ENCODE measurements at places on chromosomes 4 and X.

DNA sequence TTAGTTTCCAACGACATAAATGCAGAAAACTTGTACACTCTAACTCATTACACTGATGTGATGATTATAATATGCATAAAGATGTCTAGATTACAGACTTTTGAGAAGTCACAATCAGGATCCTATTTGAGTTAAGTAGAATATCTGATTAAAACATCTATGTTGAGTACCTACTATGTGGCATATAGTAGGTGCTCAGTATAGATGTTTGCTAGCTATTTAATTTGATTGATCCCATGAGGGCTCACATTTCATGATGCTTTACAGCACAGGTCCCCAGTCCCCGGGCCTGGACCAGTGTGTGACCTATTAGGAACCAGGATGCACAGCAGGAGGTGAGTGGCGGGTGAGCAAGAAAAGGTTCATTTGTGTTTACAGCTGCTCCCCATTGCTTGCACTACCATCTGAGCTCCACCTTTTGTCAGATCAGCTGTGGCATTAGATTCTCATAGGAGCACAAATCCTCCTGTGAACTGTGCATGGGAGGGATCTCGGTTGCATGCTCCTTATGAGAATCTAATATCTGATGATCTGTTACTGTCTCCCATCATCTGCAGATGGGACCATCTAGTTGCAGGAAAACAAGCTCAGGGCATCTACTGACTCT is 33.0 kb upstream of the CXCL8 start:
- no peak for DNase-seq

DNA sequence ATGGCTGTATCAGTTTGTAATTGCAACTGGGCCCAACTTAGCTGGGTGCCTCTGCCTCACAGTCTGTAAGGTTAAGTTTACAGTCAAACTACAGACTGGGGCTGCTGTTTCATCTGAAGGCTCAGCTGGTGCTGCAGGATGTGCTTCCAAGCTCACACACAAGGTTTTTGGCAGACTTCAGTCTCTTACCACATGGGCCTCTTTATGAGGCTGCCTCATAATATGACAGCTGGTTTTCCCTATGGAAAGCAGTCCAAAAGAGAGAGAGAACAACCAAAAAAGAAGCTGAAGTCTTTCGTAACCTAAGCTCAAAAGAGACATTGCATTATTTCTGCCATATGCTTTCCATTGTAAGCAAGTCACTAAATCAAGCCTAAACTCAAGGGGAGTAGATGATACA is 271.7 kb downstream of the DCTD start:
- no peak for DNase-seq

GRCh38 chr4:54793856-54794422 is 136.2 kb downstream of the KIT start:
- no peak for DNase-seq

DNA sequence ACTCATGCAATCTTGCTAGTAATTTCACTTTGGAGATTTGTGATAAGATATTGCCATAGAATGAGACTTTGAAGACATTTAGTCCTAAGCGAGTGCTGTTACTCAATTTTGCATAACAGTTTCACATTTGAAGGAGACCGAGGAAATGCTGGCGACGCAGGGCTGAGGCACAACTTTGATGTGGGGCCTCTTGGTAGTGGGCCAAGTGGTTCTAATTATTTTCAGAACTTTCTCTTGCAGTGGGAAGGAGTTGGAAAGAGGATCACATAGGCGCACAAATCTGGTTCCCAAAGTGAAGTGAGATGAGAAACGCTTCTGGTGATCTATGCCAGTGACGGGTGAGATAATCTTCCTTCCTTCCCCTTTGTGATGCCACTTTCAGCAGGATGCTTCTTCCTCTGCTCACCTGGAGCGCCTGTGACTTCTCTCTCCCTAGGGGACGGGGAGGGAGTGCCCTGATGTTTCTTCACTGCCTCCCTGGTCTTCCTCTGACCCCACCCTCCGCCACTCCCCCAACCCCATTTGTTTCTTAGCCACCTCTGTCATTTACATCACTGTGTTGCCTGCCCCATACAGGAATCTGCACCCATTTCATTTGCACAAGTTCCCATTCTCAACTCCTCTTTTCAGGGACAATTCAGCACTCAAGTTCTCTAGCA is 138.9 kb upstream of the MID1 start:
- no peak for DNase-seq

DNA sequence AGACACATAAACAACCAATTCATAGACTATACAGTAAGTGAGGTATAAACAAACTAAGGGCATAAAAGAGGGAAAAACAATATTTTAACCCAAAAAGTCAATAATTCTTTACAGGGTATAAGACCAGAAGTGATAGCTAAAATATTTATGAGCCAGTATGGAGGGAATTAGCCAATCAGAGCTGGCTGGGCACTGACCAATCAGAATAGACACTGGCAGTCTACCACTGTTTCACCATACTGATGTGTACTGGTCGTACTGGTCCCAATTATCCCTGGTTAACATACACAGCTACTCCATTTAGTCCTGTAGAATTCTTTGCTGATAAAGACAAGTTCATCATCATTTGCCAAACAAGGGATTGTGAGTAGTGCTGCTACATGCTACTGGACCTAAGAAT is 9.8 kb upstream of the SLC9B1 start:
- DNase-seq, result no peak

GRCh38 chrX:99973572-99974226 is 436.4 kb downstream of the PCDH19 start:
- DNase-seq, result no peak

DNA sequence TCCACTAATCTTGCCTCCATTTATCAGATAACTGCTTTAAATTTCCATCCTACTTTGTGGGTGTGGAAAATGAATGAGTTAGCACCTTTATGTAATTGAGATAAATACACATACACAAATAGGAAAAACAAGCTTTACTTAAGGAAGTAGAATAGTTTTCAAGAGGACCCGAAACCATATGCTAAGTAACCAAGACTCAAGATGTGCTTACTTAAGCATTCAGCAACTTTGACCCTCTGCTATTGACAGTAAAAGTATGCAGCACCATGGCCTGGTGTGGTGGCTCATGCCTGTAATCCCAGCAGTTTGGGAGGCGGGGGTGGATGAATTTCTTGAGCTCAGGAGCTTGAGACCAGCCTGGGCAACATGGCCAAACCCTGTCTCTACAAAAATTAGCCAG is 29.9 kb downstream of the RNF175 start:
- no peak for DNase-seq

- DNase-seq, result no peak
These were observed 34.5 kb downstream of the SNX25 start for GRCh38 chr4:185243879-185244278.

DNA sequence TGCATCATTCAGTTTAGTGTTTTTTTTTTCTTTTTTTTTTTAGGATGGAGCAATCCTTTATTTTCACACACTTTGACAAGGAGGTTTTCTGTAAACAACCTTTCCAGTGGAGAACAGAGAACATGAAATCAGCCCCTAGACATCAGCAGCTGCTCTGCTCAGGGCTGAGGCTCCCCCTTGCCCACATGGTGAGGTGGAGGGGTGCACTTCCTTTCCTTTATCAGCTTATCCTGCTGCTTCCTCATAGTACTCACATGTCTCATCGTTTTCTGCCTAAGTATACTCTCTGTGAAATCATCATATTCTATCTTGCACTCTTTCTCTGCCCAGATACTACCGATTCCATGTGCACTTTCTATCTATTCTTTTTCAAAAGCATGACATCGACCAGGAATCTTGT is 47.6 kb upstream of the PRSS12 start:
- no peak for DNase-seq

- no peak for DNase-seq
These were observed 60.6 kb upstream of the AFAP1 start for GRCh38 chr4:8000247-8000646.

DNA sequence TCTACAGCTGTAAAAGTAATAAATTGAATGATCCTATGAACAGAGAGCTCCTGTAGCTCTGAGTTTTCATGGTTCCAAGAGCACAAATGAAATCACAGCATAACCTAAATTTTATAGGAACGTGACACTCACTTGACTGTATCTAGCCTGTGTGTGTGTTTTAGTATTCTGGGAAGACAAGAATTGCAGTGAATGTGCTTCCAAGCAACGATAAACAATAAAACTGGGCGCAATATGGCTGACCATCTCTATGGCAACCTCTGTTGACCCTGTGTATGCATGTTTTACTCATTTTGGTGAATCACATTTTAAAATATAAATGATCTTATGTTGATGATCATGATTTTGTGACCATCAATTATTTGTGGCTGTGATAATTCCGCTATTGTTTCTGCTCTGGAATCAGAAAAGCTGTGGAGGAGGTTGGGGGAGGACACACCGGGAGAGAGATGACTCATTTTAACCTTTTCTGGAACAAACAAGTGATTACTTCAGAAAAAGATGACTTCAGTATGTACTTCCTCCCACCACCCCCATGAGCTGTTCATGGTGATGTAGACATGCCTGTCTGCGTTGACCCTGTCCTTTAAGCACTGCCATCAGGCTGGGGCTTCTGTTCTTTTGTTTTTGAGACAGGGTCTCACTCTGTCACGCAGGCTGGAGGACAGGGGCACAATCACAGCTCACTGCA is 31.8 kb downstream of the USP11 start:
- no peak for DNase-seq

GRCh38 chr4:98567611-98568010 is 90.8 kb downstream of the TSPAN5 start:
- DNase-seq, result no peak

GRCh38 chr4:120771907-120772306 is 150.6 kb downstream of the PRDM5 start:
- no peak for DNase-seq

DNA sequence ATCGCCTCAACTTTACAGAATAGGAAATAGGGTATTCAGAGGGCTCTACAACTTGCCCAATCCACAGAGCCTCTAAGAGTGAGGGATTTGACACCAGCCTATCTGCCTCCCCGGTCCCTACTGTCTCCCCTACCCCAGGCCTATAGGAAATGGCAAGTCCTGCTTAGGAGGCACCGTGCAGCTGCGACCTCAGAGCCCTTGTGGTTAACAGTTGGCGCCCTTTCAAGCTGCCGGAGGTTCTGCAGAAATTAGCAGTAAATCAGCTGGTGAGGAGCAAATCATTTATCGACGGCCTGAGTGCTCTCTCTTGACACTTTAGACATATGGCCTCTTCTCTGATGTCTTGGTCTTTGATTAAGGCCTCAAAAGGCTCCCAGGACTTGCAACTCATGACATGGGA is 96.9 kb downstream of the CLNK start:
- DNase-seq, result no peak

GRCh38 chrX:150450519-150451177 is 87.5 kb downstream of the MAMLD1 start:
- no peak for DNase-seq

- DNase-seq, result no peak
These were observed 199.5 kb upstream of the PUDP start for GRCh38 chrX:7347465-7347864.

DNA sequence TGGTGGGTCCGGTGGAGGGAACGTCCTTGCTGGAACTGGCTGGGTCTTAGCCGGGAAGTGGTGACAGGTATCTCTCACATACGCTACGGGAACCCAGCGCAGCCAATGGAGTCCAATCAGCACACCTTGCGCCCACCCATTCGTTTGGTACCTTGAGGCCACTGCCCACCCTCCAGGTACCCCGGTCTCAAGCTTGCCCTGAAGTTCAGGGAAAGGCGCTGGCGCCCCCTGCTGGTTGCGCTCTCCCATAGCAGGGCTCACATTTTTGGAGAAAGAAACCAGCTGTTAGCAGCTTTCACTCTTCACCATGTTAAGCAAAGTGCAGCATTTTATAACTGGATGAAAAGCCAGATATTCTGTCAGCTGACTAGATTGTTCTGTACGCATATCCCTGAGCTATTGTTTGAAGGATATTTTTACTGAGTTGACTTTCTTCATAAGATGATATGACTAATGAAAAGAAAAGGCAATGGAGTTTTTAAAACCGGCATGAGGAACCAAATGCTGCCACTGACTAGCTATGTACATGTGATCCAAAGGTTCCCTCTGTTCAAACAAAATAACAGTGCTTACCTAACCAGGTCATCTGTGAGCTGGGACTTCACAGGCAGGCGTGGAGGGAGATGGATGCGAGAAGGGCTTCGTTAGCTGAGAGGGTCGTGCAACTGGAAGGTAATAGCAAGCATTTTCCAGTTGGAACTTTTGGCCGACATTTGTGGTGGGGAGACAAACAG is 43.7 kb downstream of the OTOP1 start:
- peak; percentile 2 for DNase-seq

GRCh38 chr4:176031922-176032321 is 33.7 kb upstream of the WDR17 start:
- no peak for DNase-seq

DNA sequence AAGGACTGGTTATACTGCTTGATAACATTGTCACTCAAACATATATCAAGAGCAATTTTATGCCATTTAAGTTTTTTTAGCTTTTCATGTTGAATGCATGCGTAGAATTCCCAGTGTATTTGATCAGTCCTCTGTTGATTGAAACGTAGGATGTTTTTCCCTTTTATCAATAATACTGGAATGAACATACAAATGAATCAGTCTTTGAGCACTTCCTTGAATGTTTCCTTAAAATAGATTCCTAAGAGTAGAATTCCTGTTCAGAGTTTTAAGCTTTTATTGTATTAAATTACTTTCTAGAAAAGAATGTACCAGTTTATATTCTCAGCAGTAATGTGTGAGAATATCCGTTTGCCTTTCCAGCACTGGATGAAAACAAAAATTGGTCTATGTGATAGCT is 37.8 kb downstream of the ADD1 start:
- DNase-seq, result no peak

DNA sequence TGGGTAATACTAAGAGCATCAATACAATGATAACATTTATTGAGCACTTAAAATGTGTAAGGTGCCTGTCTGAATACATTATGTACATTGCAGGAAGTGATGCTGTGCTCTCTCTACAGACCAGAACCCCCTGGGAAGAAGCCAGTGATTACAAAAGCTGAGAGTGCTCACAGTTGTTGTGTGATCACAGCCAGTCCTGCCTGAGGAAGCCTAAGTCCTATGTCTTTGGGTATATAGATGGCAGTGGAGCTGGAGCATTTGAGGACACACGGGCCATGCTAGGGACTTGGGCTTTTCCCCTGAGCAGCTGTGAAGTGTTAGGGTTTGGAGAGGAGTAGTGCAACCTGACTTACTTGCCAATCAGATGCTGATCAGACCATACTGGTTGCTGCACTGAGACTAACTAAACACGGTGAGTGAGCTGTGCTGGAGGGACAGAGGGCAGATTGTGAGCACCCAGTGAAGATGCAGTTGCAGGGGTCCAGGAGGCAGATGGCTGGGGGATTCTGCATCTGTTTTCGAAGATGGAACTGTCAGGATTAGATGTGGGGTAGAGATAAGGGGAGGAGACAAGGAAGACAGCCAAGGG is 60.8 kb upstream of the TBC1D14 start:
- no peak for DNase-seq

- no peak for DNase-seq
These were observed 57.6 kb upstream of the LGI2 start for GRCh38 chr4:25088093-25088952.

GRCh38 chrX:105610411-105610810 is 211.9 kb upstream of the NRK start:
- DNase-seq, result no peak

DNA sequence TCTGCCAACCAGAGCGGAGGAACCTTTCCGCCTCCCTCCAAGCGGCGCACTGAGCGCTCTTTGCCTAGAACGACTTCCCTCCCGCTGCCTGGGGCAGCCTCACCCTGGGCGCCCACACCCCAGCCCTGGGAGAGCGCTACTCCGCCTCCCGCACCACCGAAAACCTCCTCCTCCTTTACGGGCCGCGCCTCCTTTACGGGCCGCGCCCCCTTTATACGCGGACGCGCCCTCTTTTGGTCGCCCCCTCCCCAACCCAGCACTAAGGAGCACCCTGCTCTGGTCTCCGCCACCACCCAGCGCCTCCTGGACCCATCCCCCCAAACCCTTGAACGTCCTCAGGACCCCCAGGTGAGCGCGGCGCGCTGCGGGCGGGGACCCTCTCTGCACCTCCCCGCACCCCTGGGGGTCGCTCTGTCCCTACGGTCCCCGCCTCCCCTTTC is 586 bp upstream of the NSG1 start:
- DNase-seq, result no peak
